ENCODE measurements at places on chromosomes 12 and 14.

- DNase-seq: no peak
Observed at GRCh38 chr14:85061256-85061655, 468.7 kb upstream of the FLRT2 start.

DNA sequence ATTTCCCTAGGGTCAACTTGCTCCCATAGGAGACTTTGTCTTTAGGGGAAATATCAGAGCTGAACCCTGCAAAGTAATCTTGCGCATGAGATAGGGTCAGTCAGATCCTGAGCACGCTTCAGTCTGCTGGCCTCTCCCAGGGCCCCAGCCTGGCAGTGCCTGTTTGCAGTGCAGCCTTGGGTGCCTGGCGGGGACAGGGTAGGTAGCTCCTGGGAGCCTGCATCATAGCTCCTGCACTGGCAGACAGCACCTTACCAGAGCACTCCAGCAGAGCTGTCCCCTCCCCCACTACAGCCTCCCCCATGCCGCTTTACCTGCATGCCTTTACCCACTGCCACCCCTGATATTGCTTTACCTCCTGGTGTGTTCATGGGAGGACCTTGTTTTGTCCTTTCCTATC, 237.3 kb downstream of the CCDC59 start:
- no peak for DNase-seq

DNA sequence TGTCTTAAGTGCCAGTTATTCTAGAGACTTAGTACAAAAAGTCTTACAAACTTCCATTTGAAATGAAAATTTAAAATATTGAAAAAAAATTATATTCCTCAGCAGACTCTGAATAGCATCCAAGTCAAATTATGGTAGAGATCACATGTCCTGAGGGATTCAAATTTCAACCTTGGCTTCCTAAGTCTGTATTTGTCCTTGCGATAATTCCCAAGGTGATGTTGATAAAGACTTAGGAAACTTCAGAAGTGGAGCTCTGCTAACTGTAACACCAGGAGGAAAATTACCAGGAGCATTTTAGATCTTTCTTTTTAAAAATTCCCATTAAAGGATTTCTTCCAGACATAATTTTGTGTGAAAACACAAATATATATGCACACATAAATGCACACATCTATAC, 178.3 kb downstream of the IPO8 start:
- DNase-seq: no peak

GRCh38 chr12:72836194-72836593, 564.0 kb downstream of the TRHDE start:
- DNase-seq: no peak

DNA sequence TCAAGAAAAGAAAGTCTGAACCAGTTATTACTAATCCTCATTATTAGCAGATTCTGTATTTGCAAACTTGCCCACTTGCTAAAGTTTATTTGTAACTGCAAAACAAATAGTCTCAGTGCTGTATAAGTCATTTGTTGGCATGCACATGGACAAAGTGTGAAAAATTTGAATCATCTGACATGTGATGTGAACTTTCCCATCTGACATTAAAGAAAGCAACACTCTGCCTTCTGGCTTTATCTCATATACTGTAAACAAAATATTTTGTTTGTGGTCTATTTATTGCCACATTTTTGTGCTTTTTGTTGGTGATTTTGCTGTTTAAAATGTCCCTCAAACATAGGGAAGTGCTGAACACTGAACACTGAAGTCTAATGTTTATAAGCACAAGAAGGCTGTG, 513.8 kb downstream of the RPL10L start:
- no peak for DNase-seq

DNA sequence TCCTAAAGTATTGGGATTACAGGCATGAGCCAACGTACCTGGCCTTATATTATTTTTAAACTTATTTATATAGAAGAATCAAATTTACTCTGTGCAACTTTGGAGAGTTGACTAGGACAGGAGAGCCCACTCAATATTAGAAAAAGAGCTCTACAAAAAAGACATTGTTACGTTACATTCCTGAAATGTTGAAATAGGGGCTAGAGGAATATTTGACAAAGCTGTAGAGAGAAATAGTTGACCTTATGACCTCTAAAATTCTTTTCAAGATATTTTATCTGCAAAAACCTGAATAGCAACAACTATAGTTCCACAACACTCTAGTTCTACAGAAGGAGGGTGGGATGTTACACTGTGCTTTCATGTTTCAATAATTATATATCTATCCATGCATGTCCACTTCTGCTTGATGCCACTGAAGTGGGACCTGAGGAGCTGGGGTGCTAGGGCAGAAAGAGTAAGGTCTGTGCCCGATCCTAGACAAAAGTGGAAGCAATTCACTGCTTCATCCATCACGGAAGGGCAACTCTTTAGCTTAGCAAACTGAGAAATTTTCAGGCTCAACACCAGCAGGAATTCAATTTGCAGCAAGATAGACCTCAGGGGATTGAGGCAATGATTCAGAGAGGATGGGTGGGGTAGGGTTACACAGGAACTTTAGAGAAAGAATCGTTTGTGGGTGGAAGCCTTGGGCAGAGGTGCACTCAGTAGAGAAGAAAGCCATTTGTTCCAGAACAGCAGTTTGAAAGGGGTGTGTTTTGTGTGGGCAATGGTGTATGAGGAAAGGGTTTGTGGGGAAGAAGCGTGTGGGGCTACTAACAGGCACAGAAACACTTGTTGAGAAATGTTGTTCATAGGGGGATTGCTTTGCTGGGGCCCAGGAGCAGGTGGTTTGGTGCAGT, 16.0 kb upstream of the RNASE10 start:
- no peak for DNase-seq

DNA sequence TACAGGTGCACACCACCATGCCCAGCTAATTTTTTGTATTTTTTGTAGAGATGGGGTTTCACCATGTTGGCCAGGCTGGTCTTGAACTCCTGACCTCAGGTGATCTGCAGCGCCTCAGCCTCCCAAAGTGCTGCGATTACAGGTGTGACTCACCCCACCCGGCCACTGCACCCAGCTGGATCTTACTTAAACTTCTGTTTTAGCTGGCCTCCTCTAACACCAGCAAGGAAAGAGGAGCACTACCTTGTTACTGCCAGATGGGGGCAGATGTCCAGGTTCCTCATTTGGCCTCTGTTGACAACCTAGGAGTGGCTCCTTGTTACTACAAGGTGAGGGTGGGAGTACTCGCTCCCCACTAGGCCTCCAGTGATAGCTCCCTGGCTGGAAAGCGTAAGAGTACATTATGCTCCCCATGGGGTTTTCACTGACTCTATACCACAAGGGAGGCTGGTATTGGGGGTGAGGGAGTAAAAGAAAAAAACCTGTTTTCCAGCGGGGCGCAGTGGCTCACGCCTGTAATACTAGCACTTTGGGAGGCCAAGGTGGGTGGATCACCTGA, 13.2 kb upstream of the ARF6 start:
- peak; percentile 54 for DNase-seq

GRCh38 chr14:95151561-95151960, 5.8 kb downstream of the DICER1 start:
- no peak for DNase-seq

DNA sequence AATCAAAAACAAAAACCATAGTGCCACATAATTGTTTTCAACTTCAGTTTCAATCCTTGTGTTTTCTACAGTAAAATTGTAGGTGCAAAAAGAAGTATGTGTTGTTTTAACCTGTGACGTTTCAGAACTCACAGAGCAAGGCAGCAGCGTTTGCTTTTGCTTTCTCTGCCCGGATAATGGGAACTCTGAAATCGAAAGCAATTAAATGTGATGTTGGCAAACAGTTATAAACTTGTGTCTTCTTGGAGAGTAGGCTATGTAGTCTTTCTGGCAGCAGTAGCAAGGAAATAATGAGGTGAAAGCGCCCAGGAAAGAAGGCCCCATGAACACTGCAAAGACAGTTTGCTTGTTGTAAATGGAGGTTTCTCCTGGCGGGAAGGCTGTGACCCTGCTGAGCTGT, 39.1 kb downstream of the FNTB start:
- no peak for DNase-seq

Measured in BE2C (cell line).